ENCODE measurements at places on chromosomes 7 and 10. TPM values are rescaled to one million over a fixed set of nuclear protein-coding genes. Genes with fewer than 3 reads are reported as not detected.

DNA sequence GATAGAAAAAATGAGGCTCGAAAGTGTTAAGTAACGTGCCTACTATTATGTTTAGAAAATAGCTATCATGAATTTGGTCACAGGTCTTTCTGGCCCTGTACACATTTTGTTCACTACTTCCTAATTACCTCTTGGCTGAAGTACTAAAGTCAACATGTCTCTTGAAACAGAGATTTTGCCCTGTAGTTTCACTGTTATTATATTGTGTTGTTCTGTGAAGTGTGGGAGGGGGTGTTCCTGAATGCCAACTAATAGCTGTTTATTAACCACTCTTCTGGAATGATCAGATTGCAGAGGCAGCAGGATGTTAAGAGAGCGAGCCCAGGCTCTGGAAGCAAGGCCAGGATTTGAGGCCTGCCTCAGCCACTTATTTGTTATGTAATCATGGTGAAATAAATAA is 72.1 kb downstream of the RNF133 start:
- DNase-seq = no peak

DNA sequence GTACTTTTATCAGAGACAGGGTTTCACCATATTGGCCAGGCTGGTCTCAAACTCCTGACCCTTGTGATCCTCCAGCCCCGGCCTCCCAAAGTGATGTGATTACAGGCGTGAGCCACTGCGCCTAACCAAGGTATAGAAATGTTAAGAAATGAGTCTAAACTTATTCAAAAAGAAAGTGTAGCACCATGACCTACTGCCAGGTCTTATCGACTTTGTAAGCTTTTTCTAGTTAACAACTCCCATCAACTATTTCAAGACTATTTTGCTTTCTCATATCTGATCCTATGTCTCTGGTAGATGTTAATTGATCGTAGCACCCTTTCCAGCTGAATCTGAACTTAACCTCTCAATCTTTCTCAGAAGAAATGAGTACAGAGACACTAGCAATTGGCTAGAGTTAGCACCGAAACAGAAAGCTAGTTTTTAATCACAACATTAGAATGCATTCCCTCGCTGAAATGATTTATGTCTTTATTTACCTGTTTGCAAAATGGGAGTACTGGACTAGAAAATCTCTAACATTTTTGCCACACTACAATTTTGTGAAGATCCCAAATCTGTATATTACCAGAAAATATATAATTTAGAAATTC is 114.0 kb upstream of the HGF start:
- no peak for DNase-seq

DNA sequence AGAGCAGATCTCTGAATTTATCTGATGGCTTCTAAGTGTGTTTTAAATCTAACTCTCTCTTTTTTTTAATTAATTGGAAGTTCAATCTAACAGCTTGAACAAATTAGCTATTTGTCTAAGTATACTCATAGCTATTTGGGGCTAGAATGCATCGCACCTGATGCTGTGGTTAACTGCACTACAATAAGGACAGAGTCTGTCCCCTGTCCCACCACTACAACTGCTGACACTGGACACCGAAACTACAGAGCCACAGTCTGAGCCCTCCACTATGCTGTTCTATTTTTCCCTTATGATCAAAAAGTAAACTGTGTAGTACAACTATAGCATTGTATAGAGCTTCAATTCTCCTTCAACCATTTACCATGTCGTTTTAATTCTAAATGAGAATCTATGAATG is 89.4 kb upstream of the AHR start:
- DNase-seq = no peak

NYAP1 gene
- 0.97 TPM for total RNA-seq

TUBB8 gene
- not detected for total RNA-seq

DNA sequence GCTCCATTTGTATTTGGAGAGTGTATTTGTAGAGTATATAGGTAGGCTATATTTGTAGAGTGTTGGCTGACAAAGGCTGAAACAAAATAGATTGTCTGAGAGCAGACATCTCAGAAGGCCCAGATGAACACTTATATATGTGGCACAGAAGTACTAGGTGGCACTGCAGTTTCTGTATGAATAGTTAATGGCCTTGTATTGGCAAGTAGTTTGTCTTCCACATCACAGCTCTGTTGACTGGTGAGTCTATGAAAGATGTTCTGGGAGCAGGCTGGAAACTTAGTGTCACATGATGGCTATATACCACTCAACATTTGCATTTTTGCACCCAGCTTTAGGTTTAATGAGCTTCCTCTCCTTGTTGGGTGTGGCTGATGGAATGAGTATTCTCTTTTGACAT is 51.9 kb downstream of the CCNY start:
- DNase-seq = no peak

DNA sequence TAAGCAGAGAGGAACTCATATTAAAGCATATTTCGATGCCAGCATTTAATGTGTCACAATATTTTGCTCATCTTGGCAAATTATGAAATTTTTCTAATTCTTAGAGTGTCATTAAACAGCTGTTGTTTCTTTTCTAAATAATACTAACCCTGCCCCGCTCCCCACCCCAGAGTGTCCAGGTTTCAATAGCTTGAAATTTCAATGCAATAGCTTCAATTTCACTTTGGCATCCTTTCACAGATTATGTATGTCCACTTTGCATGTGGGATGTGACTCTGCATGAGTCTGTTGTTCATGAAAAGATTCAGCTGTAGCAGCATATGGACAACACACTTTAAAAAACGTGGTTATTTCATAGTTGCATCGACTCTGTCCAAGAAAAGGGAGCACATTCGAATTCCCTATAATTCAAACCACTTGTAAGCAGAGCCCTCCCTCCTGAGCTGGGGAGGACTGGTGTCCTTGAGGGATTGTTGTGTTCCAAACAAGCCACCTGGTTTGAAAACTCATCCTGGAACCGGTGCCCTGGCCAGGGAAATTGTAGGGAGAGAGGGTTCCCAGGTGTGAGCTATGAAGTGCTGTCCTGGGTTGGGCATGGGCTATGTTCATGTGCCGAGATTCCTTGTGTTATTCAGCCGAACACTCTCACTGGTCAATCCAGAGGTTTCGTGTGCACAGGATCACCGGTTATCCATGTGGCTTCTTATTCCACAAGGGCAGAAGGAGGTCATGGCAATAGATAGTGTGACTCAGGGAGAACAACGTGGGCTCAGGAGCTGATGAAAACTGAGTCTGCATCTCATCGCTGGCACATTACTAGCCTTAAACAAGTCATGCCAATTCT is 64.6 kb upstream of the CREB5 start:
- no peak for DNase-seq

- DNase-seq = no peak
These were observed 39.7 kb upstream of the TEX47 start for GRCh38 chr7:88835147-88835728.

- no peak for DNase-seq
These were observed 128.1 kb upstream of the SAMD8 start for GRCh38 chr10:74983383-74983782.

GRCh38 chr10:86857128-86857721 is 100.2 kb downstream of the MMRN2 start:
- peak; percentile 59 for DNase-seq

GRCh38 chr10:132810141-132810806 is 24.3 kb upstream of the NKX6-2 start:
- DNase-seq = no peak

- peak; percentile 73 for DNase-seq
These were observed 21.0 kb downstream of the ZCWPW1 start for GRCh38 chr7:100407285-100408180.

DNA sequence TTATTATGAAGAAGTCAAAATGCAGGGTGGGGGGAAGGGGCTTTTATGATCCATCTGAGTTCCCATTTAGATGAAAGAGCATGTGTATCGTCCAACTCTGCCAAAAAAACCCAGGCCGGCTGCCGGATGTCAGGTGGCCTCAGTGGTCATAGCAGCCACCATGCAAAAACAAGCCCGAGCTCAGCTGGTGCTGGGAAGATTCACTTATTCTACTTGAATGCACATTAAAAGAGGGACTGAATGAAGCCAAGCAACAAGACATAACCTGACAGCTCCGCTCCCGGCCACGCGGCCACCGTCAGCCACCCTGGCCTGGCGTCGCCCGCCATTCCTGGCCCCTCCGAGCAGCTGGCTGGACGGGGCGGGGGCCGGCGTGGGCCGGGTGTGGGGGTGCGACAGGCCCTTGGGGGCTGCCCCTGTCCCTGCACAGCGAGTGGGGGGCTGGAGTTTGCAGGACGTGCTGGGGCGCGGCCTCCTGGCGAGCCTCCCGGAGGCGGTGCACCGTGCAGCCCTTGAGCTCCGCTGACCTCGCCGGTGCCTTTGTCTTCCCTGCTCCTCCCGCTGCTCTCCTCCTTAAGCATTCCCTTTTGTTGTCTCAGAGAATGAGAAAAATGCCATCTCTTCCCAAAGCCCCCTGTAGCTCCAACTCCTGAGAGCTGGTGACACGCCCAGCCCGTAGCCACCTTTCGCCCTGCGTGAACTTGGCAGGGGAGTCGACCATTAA is 67.8 kb downstream of the EBF3 start:
- DNase-seq = no peak
